CD4-positive, alpha-beta T cell treated with Interleukin-1 beta for 1 hour (primary cell): ENCODE measurements at places on chromosomes 13 and 19.
A peak's percentile ranks its signal among the peaks of the same experiment; 100 is the strongest.

DNA sequence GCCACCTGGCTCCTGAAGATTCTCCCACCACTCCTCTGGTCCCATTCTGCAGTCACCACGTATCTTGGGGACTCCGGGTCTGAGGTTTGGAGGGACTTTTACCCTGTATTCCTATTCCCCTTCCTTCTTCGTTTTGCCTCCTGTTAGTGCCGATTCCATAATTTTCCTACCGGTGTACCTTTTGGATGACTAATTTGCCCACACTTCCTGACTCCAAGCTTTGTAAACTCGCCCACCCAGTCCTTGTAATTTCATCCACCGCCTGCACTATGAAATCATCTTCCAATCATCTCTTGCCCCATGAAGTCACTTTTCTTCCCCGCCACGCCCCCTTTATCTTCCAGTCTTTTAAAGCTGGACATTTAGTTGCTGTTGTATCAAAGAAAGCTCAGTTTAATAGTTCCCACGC is 572 bp downstream of the UCHL3 start:
- DNase-seq = no peak

DNA sequence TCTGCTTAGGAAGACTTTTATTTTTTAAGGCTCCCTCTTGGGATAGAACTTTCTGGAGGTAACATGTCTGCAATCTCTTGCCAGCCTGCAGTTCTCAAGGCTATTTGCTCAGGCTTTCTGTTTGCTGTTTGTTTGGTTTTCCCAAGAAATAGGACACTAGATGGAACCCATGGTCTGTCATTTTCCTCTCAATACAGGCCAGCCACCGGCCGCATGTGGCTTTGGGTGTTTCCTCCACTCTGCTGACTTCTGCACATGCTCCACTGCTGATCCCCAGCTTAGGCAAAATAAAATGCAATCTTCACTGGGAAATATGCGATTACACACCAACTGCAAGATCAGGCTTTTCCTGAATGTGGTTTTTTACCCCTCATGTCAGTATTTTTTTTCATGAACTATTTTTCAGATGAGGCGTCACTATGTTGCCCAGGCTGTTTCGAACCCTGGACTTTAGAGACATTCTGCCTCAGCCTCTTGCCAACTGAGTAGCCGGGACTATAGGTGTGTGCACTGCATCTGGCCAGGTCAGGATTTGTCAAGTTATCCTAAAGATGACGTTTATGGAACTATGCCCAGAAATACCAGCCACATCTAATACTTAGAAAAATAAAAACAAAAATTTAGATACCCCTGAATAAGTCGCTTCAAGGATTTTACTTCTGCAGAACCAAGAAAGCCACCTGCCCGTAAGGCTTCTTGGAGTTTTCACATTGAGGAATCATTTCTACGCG is 94.3 kb upstream of the PABPC3 start:
- DNase-seq = no peak

DNA sequence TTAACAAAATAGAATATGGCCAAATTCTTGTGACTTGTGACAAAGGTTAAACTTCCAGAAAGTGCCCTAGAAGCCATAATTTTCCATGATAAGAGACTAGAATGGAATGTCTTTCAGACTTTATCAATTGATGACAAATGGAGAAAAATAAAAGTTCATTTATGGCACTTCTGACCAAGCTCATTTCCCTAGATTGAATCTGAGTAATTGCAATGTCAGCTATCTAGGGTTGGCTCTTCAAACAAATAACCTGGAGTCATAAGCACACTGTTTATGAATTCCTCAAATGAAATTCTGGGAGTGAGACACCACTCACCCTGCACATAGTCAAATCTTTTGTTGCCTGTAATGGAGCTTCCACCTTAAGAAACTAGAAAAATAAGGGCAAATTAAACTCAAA is 11.4 kb downstream of the ARHGEF7 start:
- DNase-seq = no peak

GRCh38 chr13:44050450-44051063 is 170.9 kb downstream of the LACC1 start:
- DNase-seq = peak; percentile 47

DNA sequence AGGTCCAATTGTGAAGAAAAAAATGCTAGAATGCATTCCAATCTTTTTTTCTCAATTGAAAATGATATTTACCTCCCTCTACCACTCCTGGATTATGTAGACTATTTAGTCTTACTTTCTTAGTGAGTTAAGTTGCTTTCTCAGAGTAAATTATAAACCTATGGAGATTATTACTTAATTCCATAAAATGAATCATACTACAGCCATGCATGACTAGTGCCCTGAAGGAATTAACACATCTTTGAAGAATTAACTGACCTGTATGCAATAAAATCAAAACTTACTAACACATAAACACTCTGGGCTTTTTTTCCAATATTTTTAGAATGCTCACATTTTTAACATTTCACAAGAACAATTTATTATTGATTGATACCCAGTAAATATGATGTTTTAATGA is 379.4 kb upstream of the DACH1 start:
- DNase-seq = no peak

DNA sequence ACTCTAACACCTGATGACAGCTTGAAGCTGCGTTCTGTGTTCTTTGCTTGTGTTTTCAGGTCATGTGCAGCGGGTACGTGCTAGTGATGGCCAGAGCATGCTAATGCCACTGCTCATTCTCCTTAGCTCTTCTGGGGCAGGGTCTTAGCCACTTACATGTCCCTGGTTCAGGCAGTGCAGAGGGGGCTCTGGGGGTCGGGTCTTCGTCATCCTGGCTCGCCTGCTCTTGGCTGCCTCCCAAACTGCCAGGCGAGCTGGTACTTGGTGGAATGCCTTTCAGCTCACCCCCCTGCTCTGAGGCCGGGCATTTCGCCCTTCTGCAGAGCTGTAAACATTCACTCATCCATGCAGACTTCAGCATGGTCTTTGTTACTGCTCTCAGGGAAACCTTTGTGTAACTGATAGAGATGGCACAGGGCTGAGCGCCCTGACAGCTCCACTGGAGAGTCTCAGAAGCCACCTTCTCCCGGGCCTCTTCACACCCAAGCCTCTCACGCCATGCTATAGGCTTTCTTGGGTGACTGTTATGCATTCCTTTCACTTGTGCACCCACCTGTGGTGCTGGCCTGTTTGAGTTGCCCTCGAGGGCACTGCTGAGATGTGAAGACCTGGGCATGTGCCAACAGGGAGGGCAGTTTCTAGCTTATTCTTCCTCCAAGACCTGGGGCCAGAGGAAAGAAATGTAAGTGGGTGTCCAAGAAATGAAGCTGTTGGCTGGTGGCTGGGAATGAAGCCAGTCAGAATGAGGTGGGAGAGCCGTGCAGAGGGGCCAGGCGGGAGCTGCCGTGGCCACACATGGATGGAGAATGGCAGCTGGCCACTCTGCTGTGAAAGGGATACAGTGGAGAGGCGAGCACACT is 24.4 kb downstream of the FAM124A start:
- DNase-seq = no peak

GRCh38 chr19:1264801-1265614 is 4.1 kb upstream of the CIRBP start:
- DNase-seq = peak; percentile 67

- no peak for DNase-seq
Observed at GRCh38 chr13:86710896-86711295, 911.7 kb upstream of the SLITRK6 start.
